ENCODE measurements at places on chromosomes 2 and 18.

DNA sequence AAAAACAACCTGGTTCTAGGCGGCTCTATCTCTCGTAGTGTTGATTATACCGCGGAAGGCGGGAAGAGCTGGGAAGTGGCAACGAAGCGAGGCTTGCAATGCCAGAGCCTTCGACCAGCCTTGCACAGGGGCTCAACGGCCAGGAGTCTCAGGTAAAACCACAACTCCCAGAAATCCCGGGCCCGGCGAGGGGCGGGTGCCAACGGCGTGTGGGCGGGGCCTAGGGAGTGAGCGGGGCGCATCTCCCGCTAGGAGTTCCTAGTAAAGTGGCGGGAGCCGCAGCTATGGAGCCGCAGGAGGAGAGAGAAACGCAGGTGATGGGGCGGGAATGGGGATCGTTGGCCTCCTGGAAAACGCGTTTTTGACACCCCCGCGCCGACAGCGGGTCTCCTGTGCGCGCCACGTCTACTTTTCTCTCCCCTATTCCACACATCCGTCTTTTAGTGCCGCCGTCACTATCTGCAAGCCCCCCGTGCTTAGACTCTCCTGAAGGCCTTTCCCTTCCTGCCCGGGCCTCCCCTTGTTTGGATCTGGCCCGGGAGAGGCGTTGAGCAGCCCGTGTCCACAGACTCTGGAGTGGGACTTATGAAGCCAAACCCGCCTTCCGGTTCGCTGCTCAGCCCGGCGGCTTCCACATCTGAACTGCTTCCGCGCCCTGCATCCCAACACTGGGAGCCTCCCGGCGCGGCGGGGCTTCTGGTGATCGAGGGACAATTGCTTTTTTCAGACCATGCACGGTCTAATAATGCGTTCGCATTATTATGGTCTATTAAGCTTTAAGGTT is at the start of gene HAUS1:
TSS of gene HAUS1 (plus strand) at position 258 of the 784 bp plus-strand sequence. CDS start at position 285, 27 bp downstream.
- DNase-seq, result peak; percentile 86

GRCh38 chr2:118006861-118007260 is 7.0 kb downstream of the CCDC93 start:
- no peak for DNase-seq

- no peak for DNase-seq
Observed at GRCh38 chr18:46220116-46220515, 115.9 kb downstream of the HAUS1 start.

GRCh38 chr2:238761868-238762267 is 86.0 kb upstream of the TWIST2 start:
- DNase-seq, result no peak

DNA sequence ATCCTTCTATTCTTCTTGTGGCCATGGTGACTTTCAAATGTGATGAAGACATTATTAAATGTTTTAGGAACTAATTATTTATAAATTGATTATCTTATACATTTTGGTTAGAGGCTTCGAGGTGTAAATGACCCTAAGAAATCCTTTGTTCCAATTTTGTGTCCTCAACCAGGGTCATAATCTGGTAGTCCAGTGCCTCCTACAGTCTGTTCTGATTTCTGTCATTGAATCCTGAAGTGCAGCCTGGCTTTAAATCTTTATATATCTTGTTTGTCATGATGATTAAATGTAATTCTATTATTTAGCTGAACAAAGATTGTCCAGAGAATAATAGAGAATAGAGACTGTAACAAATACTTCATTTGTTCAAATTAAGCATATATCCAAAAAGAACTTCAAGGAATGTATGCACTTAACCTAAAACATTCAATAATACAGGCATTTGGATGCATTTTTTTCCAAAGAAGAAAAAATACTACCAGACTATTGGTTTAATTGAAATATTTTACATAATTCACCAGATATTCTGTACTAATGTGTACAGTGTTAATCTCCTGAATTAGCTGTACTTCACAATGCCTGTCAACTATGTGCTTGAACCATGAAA is 89.8 kb downstream of the PRPF40A start:
- DNase-seq, result no peak

DNA sequence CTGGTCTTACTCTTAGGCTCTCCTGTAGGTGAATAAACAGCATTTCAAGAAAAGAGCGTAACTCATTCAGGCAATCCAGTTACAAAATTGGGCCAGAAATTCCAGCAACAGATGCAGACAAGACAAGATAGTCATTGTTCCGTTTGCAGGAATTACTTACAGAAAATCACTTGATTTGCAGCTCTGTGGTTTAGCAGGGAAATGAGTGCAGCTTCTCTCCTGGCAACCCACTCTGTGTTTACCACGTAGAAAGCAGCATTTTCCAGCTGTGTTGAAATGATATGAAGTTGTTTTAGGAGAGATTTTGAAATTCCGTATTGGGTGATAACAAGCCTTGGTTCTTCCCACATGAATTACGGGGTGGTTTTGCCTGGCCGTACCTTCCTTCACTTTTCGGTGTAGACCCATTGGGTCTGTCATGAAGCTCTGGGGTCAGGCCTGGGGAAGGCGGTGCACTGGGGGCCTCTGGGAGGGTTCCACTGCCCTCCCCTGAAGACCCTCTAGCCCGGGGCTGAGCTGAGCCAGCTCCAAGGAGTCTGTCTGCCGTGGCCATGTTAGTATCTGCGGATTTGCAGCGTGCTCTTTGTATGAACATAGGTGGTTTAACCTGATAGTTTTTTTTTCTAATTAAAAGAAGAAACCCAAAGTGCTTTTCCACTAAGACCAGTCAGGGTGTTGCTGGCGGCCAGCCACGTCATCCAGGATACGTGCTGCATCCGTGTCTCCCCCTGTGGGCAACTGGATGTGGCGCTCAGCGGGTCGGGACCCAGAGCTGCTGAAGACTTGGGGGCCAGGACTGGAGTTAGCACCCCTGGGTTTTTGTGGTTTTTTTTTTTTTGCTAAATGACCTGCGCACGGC is 58.9 kb upstream of the KCNG2 start:
- no peak for DNase-seq

DNA sequence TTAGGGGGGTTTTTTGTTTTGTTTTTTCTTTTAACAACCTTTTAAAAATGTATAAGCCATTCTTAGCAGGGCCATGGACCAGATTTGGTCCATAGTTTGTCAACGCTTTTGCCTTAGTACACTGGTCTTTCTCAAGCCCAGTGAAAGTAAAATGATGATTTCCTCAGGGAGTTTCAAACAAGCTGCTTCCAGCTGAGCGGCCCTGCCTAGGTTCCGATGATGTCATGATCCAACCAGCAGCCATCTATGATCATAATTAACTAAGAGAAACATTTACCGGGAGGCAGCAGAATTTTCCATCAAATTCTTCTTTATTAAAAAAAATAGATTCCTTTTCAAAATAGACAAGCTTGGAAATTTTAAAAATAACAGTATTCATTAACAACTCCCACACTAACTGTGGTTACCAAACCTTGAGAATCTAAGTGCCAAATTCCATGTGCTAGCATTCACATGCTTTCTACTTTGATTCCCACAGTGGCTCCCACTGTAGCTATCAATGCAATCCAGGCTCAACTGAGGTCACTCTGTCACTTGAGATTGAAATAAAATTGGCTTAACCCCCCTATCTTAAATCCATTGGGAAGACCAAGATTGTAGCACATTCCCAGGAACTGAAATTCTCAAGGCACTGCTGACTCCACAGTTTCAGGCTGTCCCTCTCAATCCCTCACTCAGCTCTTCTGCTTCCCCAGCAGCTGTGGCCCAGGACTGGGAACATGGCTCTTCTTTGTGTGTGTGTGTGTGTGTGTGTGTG is 148.9 kb downstream of the RNF152 start:
- DNase-seq, result no peak

GRCh38 chr2:239420082-239420481 is 19.3 kb upstream of the HDAC4 start:
- no peak for DNase-seq

DNA sequence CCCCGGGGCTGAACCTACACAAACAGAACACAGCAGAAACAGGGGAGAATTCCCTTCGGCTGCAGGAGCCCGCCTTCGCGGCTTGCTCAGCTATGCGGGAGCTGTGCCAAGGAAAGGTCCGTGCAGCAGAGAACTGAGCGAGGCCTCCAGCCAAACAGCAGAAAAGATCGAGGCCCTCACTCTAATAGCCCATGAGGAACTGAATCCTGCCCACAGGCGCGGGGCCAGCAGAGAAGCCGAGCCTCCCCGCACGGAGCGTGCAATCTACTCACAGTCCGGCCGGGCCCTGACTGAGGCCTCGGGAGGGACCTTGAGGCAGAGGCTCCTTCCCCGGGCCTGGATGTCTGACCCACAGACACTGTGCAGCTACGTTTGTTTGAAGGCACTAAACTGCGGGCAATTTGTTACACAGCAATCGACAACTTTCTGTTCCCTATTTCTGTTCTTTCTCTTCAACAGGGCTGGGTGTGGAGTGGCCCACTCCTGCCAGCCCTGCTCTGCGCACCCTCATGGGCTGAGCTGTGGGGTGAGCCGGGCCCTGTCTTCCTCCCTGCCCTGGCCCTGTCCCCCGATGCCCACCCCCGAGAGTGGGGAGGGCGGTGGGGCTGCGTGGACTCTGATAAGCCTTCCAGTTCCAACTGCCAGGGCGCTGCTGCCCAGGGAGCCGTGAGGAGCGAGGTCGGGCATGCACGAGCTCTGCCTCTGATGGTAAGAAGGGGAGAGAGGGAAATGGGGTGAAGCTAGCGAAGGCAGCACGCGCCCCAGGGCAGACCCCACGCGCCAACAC is 13.7 kb downstream of the HES6 start:
- no peak for DNase-seq

- DNase-seq, result no peak
Observed at GRCh38 chr2:113240150-113240914, 38.4 kb downstream of the PAX8 start.

- DNase-seq, result no peak
Observed at GRCh38 chr2:235833971-235834620, 334.1 kb downstream of the GBX2 start.

DNA sequence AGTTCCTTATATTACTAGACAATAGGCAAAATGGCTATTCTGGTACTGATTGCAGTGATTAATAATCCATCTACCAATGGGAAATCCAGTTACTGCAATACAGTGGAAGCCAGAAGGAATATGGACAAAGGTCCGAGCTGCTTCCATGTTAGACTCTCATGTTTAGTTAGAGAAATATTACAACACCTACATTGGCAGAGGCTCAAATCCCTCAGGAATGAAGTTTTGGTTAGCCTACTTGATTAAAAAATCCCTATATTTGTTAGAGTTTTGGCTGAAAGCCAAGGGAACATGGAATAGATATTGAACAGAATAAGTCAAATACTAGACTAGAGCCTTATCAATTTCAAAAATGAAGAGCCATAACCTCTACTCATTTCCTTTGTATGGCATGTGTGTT is 48.5 kb downstream of the ARL6IP6 start:
- no peak for DNase-seq

GRCh38 chr18:6873040-6873751 is 143.7 kb downstream of the ARHGAP28 start:
- no peak for DNase-seq

DNA sequence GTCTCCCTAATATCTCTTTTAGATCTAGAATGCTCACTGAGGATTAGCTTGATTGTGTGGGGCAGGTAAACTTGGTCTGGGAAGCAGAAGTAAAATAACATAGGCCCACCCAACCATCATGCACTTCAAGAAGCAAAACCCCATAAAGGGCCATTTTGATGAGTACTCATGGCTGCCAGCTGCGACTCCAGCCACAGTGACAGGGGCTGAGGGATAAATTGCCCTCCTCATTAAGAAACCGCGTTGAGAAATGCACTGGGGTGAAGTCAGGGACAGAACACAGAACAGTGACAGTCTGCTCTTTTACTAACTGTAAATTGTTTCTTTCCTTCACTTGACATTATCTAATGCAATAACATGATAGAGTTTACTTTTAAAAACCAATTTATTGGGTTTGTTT is 60.2 kb downstream of the RND3 start:
- DNase-seq, result no peak

DNA sequence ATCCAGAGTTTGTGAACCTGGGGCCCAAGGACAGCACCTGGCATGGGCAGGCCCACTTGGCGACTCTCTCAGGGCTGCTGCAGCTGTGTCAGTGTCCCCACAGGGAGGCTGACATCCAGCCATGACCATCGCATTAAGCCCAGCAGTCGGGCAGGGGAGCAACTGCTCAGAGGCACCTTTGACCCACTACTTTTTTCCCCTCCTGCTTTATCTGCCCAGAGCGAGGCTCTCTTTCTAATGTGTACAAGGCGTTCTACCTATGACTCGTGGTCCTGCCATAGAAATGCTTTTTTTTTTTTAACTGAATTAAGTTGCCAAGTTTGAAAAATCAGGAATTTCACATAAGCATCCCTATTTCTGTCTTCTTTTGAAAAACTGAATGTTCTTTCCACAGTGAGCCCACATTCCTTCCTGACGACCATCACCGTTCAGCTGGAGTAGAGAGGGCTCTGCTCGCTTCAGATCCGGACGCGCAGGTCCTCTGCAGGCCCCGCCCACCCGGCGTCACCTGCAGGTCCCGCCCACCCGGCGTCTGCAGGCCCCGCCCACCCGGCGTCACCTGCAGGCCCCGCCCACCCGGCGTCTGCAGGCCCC is 403 bp upstream of the CLUL1 start:
- DNase-seq, result peak; percentile 43

GRCh38 chr2:151277067-151277466 is 12.4 kb downstream of the NMI start:
- no peak for DNase-seq
